Stimulated activated CD8-positive, alpha-beta memory T cell treated with anti-CD3 and anti-CD28 coated beads, Interleukin-7, amount 100 ng/mL, for 24 hours (primary cell): ENCODE measurements at places on chromosomes 16 and 17.

DNA sequence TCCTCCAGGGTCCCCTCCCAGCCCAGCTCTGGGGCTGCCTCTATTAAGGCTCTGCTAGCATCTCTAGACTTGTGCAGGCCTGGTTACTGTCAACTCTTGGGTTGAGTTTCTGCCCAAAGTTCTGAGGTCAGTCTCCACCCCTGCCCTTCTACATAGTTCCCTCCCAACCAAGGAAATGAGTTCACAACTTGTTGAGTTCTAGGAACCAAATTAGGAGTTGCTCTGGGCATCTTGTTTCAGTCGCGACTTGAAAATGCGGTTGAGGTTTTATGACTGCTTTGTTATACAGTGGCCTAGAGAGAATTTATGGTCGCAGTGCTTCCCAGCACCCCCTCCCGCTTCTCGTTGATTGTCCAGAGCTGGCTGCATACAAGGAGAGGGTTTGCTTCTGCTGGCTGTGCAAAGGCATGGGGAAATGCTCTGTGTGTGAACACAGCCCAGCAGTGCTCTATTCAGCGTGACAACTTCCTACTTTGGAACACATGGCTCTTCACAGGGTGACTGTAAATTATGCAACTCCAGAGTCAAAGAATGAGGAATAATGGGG lies 20.2 kb downstream of the GNAO1 start:
- DNase-seq, result no peak

DNA sequence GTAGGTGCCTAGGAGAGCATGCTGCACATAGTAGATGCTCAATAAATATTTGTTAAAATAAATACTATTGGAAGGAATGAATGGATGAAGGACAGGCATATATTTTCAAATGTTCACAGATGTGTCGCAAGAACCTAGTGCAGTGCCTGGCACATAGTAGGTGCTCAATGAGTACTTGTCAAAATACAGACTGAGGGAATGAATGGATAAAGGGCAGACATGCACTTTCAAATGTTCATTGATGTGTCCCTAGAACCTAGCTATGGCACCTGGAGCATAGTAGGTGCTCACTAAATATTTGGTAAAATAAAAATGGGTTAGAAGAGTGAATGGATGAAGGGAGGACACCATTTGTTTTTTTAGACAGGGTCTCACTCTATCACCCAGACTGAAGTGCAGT lies 26.1 kb downstream of the XYLT1 start:
- no peak for DNase-seq

- DNase-seq, result peak; percentile 39
These were observed 23.8 kb downstream of the SPHK1 start for GRCh38 chr17:76408037-76408849.

- DNase-seq, result no peak
These were observed 1.4 kb downstream of the DDX42 start for GRCh38 chr17:63775420-63775819.

DNA sequence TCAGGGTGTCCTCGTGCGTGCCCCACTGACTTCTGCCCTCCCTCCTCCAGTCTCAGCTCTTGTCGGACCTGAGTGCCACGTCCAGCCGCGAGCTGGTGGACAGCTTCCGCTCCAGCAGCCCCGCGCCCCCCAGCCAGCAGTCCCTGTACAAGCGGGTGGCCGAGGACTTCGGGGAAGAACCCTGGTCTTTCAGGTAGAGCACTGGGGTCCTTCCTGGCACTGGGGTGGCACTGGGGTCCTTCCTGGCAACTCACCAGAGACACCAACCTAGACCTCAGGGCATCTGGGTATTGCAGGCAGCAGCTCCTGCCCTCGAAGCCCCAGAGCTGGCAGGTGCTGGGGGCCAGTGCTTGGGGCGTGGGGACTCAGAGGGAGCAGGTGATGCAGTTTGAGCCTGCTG lies 25.0 kb downstream of the SGSH start:
- DNase-seq, result no peak

GRCh38 chr17:16649585-16649984 lies 4.1 kb downstream of the ZNF624 start:
- DNase-seq, result no peak

- no peak for DNase-seq
These were observed 40.8 kb downstream of the SCNN1G start for GRCh38 chr16:23223368-23223767.

- DNase-seq, result no peak
These were observed 5.0 kb downstream of the NEUROD2 start for GRCh38 chr17:39602533-39603303.

DNA sequence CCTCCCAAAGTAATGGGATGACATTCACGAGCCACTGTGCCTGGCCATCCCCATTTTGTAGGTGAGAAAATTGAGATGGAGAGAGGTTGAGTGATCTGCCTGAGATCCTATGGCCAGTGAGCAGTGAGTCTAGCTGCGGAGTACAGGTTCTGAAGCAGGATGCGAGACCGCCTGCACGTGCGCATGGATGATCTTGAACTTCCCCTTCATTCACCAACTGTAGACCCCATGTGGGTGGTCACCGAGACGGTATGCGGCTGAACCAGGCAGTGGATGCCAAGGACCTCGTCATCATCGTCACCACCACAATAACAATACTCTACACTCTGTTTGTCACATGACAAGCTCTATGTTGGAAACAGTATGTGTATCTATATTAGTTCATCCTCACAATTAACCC lies 6.2 kb upstream of the SPNS3 start:
- DNase-seq, result no peak

DNA sequence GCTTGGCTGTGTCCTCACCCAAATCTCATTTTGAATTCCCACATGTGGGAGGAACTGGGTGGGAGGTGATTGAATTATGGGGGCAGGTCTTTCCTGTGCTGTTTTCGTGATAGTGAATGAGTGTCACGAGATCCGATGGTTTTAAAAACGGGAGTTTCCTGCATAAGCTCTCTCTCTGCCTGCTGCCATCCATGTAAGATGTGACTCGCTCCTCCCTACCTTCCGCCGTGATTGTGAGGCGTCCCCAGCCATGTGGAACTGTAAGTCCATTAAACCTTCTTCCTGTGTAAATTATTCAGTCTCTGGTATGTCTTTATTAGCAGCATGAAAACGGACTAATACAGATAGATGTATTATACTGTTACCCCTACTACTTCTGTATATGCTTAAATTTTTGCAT lies 3.6 kb downstream of the SPATA33 start:
- DNase-seq, result no peak

GRCh38 chr17:73343168-73343634 lies 31.4 kb upstream of the CDC42EP4 start:
- no peak for DNase-seq

- no peak for DNase-seq
These were observed 235.6 kb upstream of the GSE1 start for GRCh38 chr16:85377388-85378144.

DNA sequence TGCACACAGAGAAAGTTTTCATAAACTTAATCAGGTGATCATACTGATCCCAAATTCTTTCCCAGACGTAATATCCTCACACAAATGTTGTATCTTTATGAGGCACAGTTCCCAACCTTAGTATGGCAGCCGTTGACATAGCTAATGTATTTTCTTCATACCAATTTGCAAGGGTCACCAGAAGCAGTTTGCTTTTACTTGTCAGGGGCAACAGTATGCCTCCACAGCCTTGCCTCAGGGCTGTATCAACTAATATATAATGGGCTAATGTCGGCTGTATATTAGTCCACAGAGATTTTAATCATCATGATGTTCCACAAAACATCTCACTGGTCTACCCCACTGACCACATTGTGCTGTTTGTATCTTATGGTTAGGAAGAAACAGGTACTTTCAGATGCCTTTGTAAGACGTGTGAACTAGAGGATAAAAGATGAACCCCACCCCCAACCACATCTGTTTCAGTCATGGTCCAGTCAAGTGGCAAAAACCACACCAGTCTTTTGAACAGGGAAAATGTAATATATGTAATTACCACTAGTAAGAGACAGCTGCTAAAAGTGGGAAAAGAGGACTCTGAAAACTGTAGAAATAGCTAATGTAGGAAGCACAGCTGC lies 55.2 kb downstream of the GAN start:
- DNase-seq, result no peak

GRCh38 chr17:2854143-2855055 lies 58.2 kb downstream of the RAP1GAP2 start:
- DNase-seq, result no peak

DNA sequence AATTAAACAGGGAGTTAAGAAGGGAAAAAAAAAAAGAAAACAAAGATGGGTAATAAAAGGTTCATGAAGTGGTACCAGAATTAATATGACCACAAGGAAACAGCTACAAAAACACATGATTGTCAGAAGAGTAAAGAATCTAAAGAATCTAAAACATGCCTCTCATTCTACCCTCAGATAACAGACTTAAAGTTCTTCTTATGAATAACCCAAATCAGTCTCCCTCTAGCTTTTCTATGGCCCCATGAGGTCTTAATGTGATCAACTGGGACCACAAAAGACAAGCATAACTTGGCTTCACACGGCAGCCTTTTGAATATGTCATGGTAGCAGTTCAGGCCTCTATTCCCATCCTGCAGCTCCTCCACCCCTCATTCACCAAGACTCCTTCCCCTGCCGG lies 6.9 kb downstream of the MYH10 start:
- no peak for DNase-seq

GRCh38 chr16:59905606-59906005 lies 1171.5 kb upstream of the GOT2 start:
- DNase-seq, result no peak

- no peak for DNase-seq
These were observed 4.2 kb upstream of the KLHL11 start for GRCh38 chr17:41869426-41869825.

- DNase-seq, result no peak
These were observed 16.9 kb upstream of the MRPL38 start for GRCh38 chr17:75921596-75921995.

DNA sequence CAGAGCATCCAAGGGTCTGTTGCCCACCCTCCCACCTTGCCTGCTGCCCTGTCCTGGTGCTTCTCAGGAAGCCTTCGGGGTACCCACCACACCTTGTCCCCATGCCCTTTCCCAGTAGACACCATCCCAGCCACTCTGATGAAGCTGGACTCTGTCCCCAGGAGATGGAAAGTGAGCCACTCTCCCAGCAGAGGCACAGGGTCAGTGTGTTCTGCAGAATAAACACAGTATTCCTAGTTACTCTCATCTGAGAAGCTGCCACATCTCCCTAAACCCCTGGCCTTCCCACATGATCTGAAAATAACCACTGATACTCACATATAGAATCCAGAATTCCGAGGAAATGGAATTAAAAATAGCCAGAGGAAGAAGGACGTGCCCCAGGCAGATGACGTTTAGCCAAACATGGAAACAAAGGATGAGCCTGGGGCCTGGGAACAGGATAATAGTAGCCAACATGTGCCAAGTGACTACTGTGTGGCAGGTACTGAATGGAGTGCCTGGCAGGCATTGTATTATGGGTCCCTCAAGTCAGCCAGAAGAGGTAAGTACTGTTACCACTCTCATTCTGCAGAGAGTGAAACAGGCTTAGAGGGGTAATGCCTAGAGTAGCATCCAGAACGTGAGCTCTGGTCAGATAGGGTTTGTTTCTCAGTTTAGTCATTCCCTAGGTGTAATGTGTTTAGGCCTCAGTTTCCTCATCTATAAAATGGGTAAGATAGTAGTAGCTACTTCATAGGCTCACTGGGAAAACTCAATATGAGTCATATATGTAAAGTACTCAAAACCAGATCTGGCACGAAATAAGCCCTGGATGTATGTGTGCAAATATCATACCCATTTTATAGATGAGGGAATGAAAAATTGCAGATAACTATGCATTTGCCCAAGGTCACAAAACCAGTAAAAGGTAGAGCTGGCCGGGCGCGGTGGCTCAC lies 20.8 kb upstream of the PEMT start:
- DNase-seq, result no peak

DNA sequence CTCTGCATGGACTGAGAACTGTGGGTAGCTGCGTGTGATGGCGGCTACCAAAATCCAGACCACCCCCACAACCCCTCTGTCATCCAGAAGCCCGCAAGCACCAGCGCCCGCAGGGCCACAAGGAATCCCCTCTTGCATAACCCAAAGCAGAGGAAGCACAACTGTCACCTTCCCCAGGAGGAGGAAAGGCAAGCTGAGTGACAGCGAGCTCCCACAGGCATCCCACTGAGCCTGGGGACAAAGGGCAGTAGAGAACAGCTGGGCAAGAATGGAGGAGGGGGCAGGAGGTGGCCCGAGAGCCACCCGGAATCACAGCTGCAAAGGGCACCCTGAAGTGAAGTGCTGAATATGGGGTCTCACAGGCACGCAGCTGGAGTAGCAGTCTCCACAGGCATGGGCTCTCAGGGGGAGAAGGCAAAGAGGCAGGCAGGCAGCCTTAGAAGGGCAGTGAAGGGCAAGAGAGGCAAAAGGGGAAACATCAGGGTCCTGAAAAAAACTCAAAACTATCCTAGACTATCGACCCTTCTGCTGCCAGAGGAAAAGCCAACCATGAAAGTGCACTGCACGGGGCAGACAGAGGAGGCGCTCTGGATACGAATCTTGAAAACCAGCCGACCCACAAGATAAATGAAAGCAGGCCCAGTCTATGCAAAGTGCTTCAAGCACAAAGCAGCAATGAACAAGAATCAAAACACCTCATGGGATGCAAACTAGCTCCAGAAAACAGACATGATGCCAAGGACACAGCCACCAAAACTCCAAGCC lies 17.1 kb downstream of the USP36 start:
- no peak for DNase-seq

GRCh38 chr17:55702150-55702549 lies 20.5 kb downstream of the TMEM100 start:
- DNase-seq, result no peak

GRCh38 chr17:74870512-74870911 lies 2.3 kb downstream of the FDXR start:
- DNase-seq, result no peak

- DNase-seq, result no peak
These were observed 26.4 kb upstream of the TMEM220 start for GRCh38 chr17:10756185-10756584.

DNA sequence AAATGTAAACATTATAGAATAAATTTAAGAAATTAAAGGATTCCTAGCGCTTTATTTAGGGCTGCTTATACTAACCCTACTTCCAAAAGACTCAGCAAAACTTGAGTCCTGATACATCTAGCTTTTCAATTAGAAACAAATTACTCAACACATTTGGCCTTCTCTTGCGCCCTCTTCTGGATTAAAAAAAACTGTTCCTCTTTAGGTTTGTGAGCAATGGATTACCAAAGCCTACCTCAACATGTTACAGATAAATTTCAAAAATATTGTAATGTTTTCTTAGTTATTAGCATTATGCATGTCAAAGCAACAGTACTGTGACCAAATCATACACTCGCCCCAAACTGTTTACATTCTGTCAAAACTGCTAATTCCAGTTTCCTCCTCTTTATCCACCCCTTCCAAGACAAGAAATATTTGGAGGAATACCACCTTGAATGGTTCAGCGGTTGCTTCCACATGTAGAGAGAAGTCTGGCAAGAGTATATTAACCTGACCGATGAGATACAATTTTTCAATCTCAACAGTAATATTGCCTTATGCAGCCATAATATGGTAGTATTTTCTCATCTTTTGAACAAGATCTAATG lies 2.7 kb downstream of the NUFIP2 start:
- no peak for DNase-seq

- no peak for DNase-seq
These were observed 5.5 kb downstream of the SERPINF1 start for GRCh38 chr17:1767358-1767757.

- peak; percentile 37 for DNase-seq
These were observed 43.6 kb downstream of the NOS2 start for GRCh38 chr17:27756467-27757371.

GRCh38 chr16:72704746-72705372 lies 343.1 kb downstream of the ZFHX3 start:
- no peak for DNase-seq

GRCh38 chr17:55668312-55668920 lies 54.2 kb downstream of the TMEM100 start:
- no peak for DNase-seq

- DNase-seq, result no peak
These were observed 171.8 kb upstream of the CACNG5 start for GRCh38 chr17:66663041-66663606.
